ENCODE measurements at places on chromosomes 6 and 20.

GRCh38 chr20:38256021-38256420 lies 4.5 kb downstream of the KIAA1755 start:
- no peak for DNase-seq

DNA sequence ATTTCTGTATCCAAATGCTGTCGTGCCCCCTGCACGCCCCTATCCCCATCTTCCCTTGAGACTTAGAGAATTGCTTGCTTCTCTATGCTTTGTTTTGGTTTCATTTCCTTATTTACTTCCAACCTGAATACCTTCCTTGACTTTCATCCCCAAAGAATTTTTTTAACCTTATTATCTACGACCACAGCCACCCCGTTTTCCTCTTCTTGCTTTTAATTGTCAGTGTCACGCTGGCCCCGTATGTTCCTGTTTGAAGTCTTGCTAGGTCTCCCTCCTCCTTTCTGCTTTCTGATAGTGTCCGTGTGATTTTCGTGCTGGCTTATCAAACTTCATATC lies 40.1 kb downstream of the RNF217 start:
- no peak for DNase-seq

- no peak for DNase-seq
These were observed 72.6 kb upstream of the DUSP22 start for GRCh38 chr6:219641-220198.

GRCh38 chr6:79234150-79235022 lies at the start of gene HMGN3:
Gene HMGN3, minus strand, starts transcription at chr6:79234682.
- DNase-seq, result peak; percentile 93

GRCh38 chr20:34222208-34222607 lies 19.0 kb upstream of the ASIP start:
- peak; percentile 44 for DNase-seq

- no peak for DNase-seq
These were observed 252.2 kb downstream of the ERMARD start for GRCh38 chr6:170003451-170004160.

DNA sequence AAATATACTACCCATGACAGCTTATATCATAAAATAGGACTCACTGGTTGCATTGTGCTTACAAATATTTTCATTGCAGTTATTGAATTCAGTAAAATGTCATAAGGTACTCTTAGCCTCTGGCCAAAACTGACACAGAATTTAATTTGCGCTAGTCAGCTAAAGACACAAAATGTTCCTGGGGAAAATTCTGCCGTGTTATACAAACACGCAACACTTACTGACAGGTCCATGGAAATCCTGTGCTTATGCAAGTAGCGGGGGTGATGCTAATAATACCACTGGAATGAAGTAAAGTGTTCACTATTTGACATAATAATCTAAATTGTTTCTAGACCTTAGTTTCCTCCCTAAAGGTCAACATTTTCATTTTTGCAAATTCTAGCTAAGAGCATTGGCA lies 354.4 kb upstream of the RSPO3 start:
- no peak for DNase-seq

DNA sequence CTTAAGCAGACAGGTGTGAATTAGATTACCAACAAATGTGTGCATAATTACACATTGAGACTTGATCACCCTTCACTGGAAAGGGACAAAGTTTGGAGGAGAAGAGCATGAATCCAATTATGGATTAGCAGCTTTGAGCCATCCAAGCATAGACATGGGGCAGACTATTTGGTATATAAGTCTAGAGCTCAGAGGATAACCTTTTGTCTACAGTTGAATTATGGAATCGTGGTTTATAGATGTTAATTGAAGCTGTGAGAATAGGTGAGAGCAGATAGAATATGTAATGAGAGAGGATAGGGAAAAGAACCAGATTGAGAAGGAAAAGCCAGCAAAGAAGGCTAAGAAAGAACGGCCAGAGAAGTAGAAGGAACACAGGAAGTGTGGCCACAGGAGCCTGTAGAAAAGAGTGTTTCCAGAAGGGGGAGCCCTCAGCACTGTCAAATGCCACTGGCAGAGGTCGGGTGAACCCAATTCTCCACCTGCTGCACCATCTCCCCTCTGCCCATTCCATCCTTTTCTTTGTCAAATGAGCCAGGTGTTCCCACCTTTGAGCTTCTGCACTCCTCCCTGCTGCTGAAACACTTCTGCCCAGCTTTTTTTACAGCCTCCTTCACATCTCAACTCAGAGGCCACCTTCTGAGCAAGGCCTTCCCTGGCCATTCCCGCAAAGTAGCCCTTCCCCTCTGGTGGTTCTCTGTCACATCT lies 7.3 kb downstream of the DNTTIP1 start:
- peak; percentile 40 for DNase-seq

GRCh38 chr6:160357088-160357487 lies 8.9 kb downstream of the SLC22A3 start:
- DNase-seq, result no peak

DNA sequence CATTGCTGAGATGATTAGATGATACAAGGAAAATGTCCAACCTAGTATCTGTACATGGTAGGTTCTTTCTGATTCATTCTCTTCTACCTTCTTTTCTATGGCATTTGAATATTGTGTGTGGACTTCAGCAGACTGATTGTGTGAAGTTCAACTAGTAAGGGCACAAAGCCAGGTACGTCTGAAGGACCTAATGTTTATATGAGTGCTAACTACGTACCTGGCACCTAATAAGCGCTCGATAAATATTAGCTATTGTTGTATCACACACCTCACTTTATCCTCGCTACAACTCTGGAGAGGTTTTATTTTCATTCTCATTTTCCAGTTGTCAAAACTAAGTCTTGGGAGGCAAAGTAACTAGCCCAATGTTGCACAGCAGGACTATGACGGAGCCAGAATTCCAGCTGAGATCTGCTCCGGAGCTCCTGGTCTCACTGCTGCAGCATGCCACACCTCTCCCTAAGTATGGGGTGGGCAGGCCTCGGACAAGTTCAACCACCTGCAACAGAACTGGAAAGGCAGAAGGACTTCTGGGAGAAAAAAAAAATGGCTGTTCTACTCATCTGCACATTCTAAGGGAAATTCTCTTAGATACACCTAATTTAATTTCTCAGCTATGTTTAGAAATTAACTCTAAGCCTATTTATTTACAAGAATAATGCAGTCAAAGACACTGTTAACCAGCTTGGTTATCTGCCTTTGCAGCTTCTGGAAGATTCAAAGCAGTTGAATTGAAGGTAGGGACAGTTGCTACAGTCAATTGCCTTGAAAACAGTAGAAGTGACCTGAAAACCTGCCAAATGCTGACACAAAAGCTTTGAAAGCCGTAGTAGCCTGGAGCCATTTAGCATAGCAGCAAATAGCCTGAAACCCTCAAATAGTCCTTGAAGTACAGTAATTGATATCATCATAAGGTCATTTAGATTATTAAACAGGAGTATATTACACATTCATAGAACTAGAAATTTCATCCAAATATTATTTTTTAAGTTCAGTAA lies 165.0 kb downstream of the PDE7B start:
- DNase-seq, result no peak

DNA sequence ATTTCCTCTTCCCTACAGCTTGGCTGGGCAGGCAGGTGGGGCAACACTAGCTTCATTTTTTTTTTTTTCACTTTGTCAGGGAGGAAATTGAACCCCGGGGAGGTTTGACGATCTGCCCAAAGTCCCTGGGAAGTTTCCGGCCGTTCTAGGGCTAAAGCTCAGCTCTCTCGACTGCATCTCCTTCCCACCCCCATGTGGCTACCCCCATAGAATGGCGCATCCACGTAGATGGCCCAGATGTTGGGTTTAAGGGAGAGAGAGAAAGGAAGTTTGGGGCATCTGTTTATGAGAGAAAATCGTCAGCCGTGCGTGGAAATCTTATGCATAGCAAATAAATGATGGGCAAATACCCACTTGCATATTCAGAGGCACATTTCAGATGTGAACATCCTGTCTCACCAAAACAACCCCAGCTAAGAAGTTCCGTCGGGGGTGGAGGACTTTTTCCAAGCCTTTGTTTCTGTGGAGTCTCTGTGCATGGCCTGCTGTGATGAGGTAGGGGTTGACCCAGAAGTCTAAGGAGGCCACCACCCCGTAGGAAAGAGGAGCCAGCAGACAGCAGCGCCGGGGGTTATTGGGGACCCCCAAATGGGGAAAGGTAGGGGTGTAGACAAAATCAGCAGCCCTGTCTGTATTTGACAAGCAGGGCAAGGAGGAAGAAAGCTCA lies 40.5 kb upstream of the ZNF831 start:
- DNase-seq, result peak; percentile 38

- DNase-seq, result no peak
These were observed 55.0 kb downstream of the PDE7B start for GRCh38 chr6:135906542-135906941.

DNA sequence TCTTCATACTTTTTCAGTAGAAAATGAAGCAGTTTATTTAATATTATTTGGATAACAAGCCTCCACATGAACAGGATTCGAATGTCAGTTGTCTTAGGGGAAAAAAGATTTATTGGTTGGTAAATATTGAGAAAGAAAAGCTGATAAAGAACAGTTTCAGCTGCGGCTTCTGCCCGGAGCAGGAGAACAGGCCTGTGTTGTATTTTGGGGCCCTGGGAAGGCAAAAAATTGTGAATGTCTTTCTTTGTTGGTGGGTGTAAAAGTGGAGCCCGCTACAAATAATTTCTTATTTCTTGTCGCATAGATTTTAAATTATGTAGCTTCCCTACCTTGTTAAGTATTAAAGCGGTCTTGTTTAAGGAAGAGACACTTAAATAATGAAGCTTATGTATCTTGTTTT lies 90.5 kb upstream of the PAX1 start:
- DNase-seq, result no peak

- DNase-seq, result no peak
These were observed 32.0 kb upstream of the KATNA1 start for GRCh38 chr6:149680503-149680902.

DNA sequence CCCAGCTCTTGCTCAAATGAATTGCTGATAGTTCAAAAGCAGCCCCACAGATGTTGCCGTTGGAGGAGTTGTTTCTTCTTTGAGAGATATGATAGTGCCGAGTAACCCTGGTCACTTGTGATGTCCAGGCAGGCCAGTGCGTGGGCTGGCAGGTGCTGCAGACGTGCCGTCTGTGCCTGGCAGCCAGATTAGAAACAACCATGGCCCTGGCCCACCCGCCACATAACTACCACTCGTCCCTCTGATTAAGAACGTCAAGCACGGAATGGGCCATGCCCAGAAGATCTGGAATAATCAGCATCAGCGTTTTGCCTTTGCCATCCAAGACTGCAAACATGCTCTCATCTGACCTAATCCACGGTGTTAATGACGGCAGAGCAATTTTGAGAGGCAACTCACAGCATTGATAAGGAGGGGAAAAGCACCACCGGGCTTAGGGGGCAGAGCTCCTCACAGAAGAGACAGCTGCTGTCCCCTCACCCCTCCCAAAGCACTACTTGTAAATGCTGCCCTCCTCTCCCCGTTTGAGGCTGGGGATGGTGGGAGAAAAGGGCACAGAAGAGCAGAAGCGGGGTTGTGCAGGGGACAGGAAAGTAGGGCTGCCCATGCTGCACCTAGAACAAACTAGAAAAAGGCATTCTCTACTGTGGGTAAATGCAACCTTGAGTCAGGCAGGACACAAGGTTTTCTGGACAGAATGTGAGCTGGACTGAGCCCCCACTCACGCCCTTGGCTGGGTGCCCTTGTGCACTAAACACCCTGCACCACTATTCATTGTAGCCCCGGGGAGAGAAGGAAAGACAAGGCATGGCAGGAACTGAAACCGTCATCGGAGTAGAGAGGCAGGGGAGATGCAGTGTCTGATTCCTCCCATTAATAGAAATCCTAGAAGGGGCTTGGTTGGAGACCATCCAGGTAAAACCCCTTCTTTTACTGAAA lies 5.3 kb upstream of the CPNE5 start:
- DNase-seq, result no peak

DNA sequence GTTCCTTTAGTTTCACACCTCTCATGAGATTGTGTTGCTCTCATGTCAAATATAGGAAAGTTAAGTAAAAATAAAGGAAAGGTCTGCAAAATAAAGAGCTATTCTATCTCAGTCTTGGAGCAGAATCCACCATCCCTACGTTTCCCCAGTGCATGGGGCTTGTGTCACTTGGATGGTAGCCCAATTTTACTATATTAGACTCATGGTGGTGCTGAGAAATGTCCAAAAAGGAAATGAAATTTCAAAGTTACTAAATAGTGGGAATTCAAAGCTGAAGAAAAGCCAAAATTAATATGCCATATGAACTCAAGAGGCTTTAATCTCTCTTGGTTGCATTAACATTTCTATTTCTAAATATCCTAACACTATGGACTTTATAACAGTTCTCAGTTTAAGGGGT lies 1283.3 kb upstream of the GJE1 start:
- no peak for DNase-seq

DNA sequence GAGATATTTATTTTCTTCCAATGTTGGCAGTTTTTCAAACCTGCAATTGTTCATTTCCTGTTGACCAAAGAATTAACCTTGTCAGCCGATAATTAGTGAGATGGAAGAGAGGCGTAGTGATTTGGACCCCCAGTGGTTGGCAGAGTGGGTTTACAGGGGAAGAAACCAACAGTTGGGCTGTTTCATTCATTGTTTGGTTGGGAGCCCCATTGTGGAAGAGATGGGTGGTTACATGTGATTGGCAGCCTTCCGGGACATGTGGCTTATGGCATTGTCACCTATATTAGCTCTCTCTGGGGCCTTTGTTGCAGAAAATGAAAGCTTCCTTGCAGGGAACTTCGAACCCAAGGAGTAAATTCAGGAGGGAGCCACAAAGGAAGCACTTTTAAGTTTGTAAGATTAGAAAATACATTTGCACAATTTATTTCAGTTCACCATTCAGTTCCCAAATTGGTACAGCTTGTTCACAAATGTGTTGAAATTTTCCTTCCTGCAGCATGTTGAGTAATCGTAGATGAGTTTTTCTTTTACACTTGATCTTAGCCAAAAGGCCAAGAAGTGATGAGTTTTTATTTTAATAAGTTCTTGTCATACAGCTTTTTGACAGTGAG lies 50.3 kb upstream of the CDKAL1 start:
- no peak for DNase-seq

DNA sequence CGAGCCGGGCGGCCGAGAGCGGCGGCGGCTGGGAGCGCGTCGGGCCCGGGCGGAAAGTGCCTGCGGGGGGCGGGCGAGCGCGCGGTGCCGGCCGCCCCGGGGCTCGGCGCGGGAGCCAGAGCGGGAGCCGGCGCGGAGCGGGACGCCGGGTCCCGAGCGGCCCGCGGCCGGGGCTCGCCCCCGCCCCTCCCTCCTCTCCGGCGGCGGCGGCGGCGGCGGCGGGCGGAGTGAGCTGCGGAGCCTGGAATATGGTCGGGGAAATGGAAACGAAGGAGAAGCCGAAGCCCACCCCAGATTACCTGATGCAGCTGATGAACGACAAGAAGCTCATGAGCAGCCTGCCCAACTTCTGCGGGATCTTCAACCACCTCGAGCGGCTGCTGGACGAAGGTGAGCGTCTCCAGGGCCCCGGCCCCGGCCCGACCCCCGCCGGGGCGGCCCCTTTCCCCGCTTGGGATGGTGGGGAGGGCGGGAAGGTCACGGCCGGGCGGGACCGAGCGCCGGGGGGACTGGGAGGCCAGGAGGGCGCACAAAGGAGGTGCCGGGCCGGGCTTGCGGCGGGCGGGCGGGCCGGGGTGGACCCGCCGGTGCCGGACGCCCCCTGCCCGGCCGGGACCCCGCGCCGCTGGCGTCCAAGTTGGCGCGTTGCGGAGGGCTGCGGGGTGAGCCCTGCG lies 565 bp downstream of the QKI start:
- DNase-seq, result no peak
